ENCODE measurements at places on chromosomes 1 and 21. TPM values are rescaled to one million over a fixed set of nuclear protein-coding genes. Genes with fewer than 3 reads are reported as not detected.

GRCh38 chr1:55833529-55834091 lies 618.4 kb upstream of the USP24 start:
- no peaks in the 10 kb centered on the region for H3K27me3 ChIP-seq
- H3K36me3 ChIP-seq, result no peaks in the 10 kb centered on the region
- H3K4me1 ChIP-seq, result peaks cover 12% of the 10 kb centered on the region
- H3K4me3 ChIP-seq, result no peak overlapping the region

DNA sequence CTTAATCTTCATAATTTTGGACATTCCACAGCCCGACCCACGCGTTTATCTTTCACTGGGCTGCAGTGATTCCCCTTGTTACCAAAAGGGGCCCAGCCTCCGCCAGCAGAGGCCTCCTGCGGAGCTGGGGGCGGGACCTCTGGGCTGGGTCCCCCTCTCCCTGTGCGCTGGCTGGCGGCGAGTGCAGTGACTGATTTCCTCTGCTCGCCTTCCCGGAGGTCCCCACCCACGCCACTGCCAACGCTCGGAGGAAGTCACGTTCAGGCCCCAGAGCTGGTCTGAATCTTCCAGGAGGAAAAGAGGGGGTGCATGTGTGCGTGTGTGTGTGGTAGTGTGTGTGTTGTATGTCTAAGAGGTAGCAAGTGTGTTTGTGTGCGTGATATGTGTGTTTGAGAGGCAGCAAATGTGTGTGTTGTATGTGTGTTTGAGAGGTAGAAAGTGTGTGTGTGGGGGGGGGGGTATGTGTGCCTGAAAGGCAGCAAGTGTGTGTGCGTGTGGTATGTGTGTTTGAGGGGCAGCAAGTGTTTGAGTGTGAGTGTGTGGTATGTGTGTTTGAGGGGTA lies 35.0 kb upstream of the JAK1 start:
- peaks cover 14% of the 10 kb centered on the region for H3K4me1 ChIP-seq
- H3K4me3 ChIP-seq, result no peak overlapping the region
- H3K36me3 ChIP-seq, result no peaks in the 10 kb centered on the region
- H3K27ac ChIP-seq, result no peak overlapping the region
- no peak for DNase-seq

NFIA gene
- 14.8 TPM for total RNA-seq

ABCA4 gene
- 0.24 TPM for total RNA-seq
